Effector memory CD8-positive, alpha-beta T cell (primary cell): ENCODE measurements at places on chromosomes 7 and 10.

GRCh38 chr7:102891693-102892261 is 21.0 kb upstream of the LRRC17 start:
- no peak for DNase-seq

DNA sequence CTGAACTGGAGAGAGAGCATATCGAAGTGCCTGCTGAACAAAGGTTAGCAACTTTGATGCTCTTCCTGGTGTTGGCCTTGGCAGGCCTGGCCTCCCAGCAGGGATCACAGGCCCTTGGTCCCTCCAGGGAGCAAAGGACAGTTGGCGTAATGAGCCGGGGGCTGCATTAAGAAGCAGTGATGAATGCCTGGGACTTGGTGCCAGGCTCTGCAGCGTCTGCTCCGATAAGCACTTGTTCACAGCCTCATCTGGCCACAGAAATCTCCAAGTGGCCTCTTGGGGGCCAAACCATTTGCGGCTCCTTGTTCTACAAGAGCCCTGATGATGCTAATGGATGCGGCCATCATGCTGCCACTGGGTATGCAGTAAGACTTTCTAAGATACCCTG is 31.8 kb downstream of the CRHR2 start:
- DNase-seq: no peak

DNA sequence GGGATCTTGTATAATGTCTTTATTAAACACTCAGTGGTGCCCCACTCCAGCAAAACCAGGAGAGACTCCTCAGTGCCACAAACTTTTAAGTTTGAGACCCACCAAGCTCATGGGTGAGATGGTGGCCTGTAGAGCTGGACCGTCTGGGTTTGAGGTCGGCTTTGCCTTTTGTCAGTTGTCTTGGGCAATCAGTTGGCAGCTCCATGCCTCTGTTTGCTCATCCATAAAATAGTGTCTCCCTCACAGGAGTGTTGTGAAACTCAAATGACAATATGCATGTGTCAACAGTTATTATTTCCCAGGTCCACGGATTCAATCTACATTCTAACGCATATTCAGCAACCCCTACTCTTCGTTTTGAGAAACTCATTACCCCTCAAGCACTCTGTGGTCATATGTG is 367.8 kb upstream of the C7orf33 start:
- DNase-seq: no peak

GRCh38 chr7:28607855-28608193 is 195.5 kb downstream of the CREB5 start:
- DNase-seq: no peak

DNA sequence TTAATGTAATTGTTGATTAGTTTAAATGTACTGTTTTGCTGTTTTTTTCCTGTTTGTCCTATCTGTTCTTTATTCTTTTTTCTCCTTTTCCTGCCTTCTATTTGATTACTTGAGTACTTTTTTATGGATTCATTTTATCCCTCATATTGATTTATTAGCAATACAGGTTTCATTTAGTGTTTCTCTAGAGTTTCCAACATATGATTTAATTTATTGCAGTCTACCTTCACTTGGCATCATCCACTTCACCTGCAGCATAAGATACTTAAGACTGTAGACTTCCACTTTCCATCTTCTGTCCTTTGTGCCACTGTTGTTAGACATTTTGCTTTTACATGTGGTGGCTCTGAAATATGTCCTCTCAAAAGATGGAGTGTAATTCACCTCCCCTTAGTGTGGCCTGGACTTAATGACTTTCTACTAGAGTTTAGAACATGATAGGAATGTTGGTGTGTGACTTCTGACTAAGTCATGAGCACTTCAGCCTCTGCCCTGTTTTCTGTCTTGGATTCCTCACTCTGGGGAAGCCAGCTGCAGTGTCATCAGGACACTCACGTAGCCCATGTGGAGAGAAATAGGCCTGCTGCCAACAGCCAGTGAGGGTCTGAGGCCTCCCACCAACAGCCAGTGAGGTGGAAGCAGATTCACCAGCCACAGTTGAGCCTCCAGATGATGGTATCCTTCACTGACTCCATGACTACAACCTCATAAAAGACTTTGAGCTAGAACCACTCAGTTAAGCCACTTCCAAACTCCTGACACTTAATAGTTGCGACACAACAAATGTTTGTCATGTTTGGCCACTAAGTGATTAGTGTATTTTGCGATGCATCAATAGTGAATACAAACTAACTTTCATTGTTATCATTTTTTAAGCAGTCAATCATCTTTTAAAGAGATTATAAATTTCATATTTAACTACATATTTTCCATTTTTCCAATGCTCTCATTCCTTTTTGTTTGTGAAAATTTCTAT is 643.5 kb upstream of the DPP6 start:
- no peak for DNase-seq

GRCh38 chr10:102744374-102745051 is 765 bp downstream of the WBP1L start:
- DNase-seq: no peak

DNA sequence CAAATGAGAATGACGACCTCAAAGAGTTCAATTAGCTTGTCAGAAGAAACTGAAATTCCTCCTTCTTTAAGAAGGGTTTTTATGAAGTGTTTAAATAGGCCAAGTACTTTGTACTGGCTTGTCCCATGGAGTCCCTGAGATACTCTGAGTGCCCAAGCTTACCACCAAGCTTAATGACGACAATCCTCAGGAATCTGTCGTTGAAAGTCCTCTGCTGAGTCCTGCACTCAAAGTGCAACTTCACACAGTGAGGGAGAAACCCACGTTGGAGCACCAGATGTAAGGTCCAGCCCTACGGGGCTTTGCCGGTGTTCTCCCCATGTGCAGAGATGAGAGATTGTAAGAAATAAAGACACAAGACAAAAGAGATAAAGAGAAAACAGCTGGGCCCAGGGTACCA is 42.8 kb upstream of the AKR1C2 start:
- DNase-seq: no peak

DNA sequence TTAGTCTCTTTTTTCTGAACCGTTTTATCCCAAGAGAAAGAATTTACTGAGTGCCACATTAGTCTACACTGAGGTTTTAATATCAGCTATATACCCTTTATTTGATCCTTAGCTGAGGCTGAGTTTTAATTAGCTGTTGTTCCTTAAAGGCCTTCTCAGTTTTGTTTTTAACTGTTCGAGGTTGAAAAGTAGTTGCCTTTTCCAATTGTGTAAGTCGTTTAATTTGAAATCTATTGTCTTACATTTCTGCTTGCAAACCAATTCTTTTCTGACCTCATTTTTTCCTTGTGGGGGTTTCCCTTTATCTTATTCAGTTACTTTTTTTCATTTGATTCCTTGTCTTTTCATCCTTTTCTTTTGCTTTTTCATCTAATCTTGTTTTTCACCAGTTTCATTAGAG is 30.8 kb downstream of the UMAD1 start:
- no peak for DNase-seq

GRCh38 chr10:72449941-72450441 is 95.3 kb upstream of the DNAJB12 start:
- DNase-seq: no peak

DNA sequence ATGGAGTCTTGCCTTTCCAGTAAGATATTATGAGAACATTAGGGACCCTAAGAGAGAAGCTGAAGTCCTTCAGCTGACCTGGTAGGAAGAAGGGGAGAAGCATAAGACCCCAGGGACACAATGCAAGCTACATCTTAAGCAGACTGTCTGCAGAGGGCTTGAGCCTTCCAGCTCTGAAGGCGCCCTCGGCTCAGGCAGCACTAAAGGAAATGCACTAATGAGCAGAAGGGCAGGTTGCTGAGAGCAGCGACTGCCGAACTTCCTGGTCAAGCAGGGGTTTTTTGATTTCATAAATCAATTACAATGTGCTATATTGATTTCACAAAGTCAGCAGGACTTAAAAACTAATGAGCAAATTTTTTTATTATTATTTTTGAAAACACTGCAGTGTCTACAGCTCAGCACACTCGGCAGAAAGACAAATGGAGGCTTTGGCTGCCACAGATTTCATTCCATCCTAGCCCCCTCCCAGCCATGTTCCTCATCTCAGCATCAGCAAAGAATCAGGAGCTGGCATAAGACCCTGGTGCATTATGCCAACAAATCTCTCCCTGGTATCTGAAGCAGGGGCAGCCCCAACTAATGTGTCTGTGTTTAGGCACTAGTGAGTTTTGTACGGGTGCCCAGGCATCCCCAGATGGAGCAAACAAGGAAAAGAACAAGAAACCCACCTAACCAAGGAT is 57.1 kb downstream of the LRRTM3 start:
- no peak for DNase-seq
